ENCODE measurements at places on chromosomes 4 and X. TPM values are rescaled to one million over a fixed set of nuclear protein-coding genes. Genes with fewer than 3 reads are reported as not detected.
A peak's percentile ranks its signal among the peaks of the same experiment; 100 is the strongest.

DNA sequence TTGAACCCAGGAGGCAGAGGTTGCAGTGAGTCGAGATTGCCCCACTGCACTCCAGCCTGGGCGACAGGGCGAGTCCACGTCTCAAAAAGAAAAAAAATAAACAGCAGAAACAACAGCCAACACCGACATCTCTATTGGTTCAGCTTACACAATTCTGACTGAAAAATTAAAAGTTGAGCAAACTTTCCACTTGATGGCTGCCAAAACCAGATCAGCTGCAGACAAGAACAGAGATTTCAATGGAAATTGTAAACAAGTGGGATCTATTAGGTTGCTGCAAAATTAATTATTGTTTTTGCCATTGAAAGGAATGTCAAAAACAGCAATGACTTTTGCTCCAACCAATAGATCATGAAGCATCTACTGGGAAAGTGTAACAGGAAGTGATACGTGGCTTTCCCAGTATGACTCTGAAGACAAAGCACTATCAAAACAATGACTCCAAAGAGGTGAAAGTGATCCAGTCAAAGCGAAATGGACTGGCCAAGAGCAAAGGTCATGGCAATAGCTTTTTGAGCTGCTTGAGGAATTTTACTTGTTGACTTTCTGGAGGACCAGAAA, 26.3 kb downstream of the UPF3B start:
- peaks cover 25% of the 10 kb centered on the region for H3K4me1 ChIP-seq
- peak overlapping the region; percentile 48 for H3K4me3 ChIP-seq
- H3K27me3 ChIP-seq, result peaks cover 16% of the 10 kb centered on the region
- DNase-seq, result peak; percentile 39
- peaks cover 10% of the 10 kb centered on the region for H3K36me3 ChIP-seq

TMEM35A gene
- 0.26 TPM for total RNA-seq

GRCh38 chr4:166174717-166175490, 301.9 kb downstream of the TLL1 start:
- H3K36me3 ChIP-seq, result peaks cover 1% of the 10 kb centered on the region
- no peak overlapping the region for H3K4me3 ChIP-seq
- H3K27ac ChIP-seq, result no peak overlapping the region
- DNase-seq, result no peak
- H3K4me1 ChIP-seq, result no peaks in the 10 kb centered on the region

- no peak overlapping the region for H3K4me3 ChIP-seq
- DNase-seq, result no peak
- no peaks in the 10 kb centered on the region for H3K36me3 ChIP-seq
Measured at GRCh38 chr4:47383829-47384427, 79.6 kb downstream of the COMMD8 start.

GRIA3 gene
- total RNA-seq, result not detected

DNA sequence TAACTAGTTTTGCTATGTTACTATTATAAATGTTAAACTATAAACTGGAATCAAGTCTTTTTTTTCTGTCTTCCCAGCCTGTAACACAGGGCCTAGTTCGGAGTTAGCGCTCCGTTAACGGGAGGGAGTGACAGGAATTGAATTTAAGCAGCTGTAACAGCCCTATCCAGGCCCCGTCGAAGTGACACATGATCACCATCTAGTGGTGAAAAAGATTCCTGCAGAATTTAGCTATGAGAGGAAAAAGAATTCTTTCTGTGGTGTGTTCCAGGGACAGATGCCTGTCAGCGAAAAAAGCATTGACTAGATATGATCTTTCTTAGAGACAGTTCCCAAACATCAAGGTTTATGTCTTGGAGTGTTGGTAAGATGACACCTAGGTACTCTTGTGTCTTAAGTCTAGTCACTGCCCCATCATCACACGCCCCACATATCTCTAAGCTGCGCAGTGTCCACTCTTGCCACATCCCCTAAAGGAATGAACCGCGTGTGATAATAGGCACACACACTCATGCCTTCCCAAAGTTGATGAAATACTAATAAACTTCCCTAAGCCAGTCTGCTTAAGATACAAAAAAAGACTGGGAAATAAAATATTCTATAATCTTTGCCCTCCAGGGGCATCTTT, 2.1 kb downstream of the GAB3 start:
- peak; percentile 38 for DNase-seq
- peaks cover 30% of the 10 kb centered on the region for H3K27me3 ChIP-seq
- peaks cover 11% of the 10 kb centered on the region for H3K4me1 ChIP-seq
- peaks cover 4% of the 10 kb centered on the region for H3K36me3 ChIP-seq

NAP1L3 gene
- total RNA-seq, result 3.6 TPM

PDZD11 gene
- 20.6 TPM for total RNA-seq

- no peaks in the 10 kb centered on the region for H3K4me1 ChIP-seq
- H3K27me3 ChIP-seq, result peaks cover 48% of the 10 kb centered on the region
- no peaks in the 10 kb centered on the region for H3K36me3 ChIP-seq
- H3K27ac ChIP-seq, result no peak overlapping the region
- no peak for DNase-seq
Measured at GRCh38 chrX:132591719-132592275, 103.0 kb upstream of the MBNL3 start.

GRCh38 chrX:120474085-120474484, 5.0 kb upstream of the LAMP2 start:
- no peaks in the 10 kb centered on the region for H3K36me3 ChIP-seq
- H3K4me3 ChIP-seq, result no peak overlapping the region
- DNase-seq, result no peak
- no peaks in the 10 kb centered on the region for H3K4me1 ChIP-seq
- H3K27me3 ChIP-seq, result peaks cover 9% of the 10 kb centered on the region
- no peak overlapping the region for H3K27ac ChIP-seq

PARM1 gene
- total RNA-seq, result 0.19 TPM

DNA sequence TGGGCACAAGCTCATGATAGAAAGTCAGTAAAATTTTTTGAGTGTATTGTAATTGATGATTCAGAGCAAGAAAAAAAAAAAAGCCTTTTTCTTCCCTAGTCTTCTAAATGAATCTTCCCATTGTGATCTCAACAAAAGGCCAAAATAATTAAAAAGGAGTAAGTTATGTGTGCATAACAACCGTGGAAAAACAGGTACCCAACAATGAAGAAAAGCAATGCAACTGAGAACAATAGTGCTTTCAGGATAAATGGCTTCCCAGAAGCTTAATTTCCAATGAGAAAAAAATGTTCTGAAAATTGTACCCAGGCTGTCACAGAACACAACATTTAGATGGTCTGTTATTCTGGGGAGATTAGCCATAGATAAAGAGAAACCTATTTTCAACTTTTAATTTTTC, 399.0 kb upstream of the AGA start:
- DNase-seq, result no peak
- H3K27me3 ChIP-seq, result no peaks in the 10 kb centered on the region
- no peaks in the 10 kb centered on the region for H3K4me1 ChIP-seq
- no peak overlapping the region for H3K4me3 ChIP-seq
- no peak overlapping the region for H3K27ac ChIP-seq
- H3K36me3 ChIP-seq, result no peaks in the 10 kb centered on the region

GPR119 gene
- not detected for total RNA-seq

UGT2B10 gene
- not detected for total RNA-seq

MAGEA2 gene
- total RNA-seq, result not detected

DNA sequence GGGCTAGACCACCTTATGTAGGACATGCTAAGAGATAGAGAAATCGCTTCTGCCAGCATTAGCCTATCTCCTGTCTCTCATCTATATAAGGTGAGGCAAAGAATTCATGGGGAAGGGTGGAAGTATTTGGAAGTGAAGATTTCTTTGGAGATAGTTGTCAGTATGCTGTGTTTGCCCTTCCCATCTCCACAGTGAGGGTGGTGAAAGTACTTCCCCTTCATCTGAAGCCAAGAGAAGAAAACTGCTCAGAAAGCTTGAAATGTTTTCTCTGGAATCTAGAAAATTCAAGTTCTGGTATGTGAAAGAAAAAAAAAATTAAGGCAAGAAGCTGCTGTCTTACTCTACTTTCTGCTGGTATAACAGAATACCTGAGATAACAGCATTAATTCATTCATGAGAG, 12.3 kb upstream of the ADH5 start:
- H3K27ac ChIP-seq, result no peak overlapping the region
- H3K27me3 ChIP-seq, result no peaks in the 10 kb centered on the region
- H3K36me3 ChIP-seq, result no peaks in the 10 kb centered on the region
- DNase-seq, result no peak

SH3RF1 gene
- total RNA-seq, result 0.63 TPM

DNA sequence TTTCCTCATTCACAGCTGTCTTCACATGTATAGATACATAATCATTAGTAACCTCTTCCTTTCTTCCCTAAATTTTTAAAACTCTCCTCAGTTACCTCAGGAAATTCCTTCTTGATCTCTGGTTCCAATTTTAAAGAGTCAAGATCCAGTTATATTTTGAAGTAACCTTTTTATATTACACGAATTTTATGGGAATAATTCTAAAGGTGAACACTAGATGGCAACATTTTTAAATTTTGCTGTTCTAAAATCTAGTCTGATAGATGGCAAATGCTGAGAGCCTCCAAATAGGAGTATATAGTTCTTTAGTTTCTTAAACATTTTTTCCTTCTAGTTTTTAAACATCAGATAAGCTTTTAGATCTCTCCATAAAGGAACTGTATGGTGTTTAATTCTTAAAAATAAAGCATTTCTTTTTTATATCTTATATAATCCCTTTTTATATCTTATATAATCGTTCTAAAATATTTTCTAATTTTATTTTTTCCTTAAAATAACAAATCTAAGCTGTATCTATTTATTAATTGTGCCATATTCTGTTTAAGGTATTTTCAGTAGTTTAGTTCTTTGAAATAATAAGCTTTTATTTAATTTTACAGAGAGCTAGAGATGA, 37.9 kb upstream of the PAPSS1 start:
- no peak for DNase-seq
- H3K27me3 ChIP-seq, result no peaks in the 10 kb centered on the region
- H3K36me3 ChIP-seq, result no peaks in the 10 kb centered on the region
- H3K4me1 ChIP-seq, result no peaks in the 10 kb centered on the region

- no peaks in the 10 kb centered on the region for H3K27me3 ChIP-seq
- no peak for DNase-seq
- H3K4me3 ChIP-seq, result no peak overlapping the region
- H3K4me1 ChIP-seq, result no peaks in the 10 kb centered on the region
- peaks cover 5% of the 10 kb centered on the region for H3K36me3 ChIP-seq
- H3K27ac ChIP-seq, result no peak overlapping the region
Measured at GRCh38 chr4:102120846-102121245, 224.4 kb downstream of the SLC39A8 start.

GUCY1B1 gene
- total RNA-seq, result 1.9 TPM

- no peak for DNase-seq
- H3K27me3 ChIP-seq, result peaks cover 31% of the 10 kb centered on the region
- no peak overlapping the region for H3K27ac ChIP-seq
- no peak overlapping the region for H3K4me3 ChIP-seq
- H3K4me1 ChIP-seq, result peaks cover 44% of the 10 kb centered on the region
Measured at GRCh38 chrX:47577424-47577823, 4.8 kb upstream of the TIMP1 start.

DNA sequence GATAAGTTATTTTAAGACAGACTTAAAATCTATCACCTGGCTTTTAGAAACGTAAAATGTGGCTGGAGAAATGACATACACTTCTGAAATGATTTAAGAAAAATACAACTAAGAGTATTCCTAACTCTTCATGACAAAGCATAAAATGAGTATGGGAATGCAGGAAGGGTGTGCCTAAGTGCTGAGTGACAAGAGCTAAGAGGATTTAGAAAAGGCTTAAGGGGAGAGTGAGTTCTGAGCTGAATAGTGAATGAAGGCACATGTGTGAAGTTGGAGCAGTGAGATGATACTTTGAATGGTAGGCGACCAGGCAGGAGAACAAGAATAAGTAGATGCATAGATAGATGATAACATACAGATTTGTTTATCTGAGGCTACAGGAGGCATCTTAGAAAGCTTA, 458.3 kb upstream of the TENM3 start:
- no peaks in the 10 kb centered on the region for H3K4me1 ChIP-seq
- no peaks in the 10 kb centered on the region for H3K27me3 ChIP-seq
- DNase-seq, result no peak
- peaks cover 3% of the 10 kb centered on the region for H3K36me3 ChIP-seq

DNA sequence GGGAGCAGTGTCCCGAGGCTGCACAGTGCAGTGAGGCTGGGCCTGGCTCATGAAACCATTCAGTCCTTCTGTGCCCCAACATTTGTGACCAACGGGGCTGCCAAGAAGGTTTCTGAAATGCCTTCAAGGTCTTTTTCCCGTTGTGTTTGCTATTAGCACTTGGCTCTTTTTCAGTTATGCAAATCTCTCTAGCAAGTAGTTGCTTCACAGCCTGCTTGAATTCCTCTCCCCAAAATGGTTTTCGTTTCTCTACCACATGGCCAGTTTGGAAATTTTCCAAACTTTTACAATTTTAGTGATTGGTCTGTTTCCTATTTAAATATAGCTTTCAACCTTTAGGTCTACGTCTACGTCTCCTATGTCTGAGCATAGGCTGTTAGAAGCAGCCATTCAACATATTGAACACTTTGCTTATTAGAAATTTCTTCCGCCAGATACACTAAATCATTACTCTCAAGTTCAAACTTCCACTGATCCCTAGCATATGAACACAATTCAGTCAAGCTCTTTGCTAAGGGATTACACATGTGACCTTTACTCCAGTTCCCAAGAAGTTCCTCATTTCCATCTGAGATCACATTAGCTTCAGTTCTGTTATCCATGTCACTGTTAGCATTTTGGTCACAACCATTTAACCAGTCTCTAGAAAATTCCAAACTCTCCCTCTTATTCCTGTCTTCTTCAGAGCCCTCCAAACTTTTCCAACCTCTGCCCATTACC, 901.8 kb downstream of the GLUD2 start:
- no peak overlapping the region for H3K27ac ChIP-seq
- no peak overlapping the region for H3K4me3 ChIP-seq
- H3K4me1 ChIP-seq, result no peaks in the 10 kb centered on the region
- DNase-seq, result no peak

GRCh38 chr4:101184668-101185067, 162.7 kb downstream of the PPP3CA start:
- no peaks in the 10 kb centered on the region for H3K27me3 ChIP-seq
- H3K4me3 ChIP-seq, result no peak overlapping the region
- H3K27ac ChIP-seq, result no peak overlapping the region
- peaks cover 2% of the 10 kb centered on the region for H3K36me3 ChIP-seq
- H3K4me1 ChIP-seq, result peaks cover 6% of the 10 kb centered on the region

GRCh38 chr4:170193496-170193895, 103.7 kb upstream of the AADAT start:
- no peaks in the 10 kb centered on the region for H3K36me3 ChIP-seq
- H3K27ac ChIP-seq, result no peak overlapping the region
- no peaks in the 10 kb centered on the region for H3K4me1 ChIP-seq
- H3K4me3 ChIP-seq, result no peak overlapping the region
